ENCODE measurements at places on chromosomes 2 and 18.

DNA sequence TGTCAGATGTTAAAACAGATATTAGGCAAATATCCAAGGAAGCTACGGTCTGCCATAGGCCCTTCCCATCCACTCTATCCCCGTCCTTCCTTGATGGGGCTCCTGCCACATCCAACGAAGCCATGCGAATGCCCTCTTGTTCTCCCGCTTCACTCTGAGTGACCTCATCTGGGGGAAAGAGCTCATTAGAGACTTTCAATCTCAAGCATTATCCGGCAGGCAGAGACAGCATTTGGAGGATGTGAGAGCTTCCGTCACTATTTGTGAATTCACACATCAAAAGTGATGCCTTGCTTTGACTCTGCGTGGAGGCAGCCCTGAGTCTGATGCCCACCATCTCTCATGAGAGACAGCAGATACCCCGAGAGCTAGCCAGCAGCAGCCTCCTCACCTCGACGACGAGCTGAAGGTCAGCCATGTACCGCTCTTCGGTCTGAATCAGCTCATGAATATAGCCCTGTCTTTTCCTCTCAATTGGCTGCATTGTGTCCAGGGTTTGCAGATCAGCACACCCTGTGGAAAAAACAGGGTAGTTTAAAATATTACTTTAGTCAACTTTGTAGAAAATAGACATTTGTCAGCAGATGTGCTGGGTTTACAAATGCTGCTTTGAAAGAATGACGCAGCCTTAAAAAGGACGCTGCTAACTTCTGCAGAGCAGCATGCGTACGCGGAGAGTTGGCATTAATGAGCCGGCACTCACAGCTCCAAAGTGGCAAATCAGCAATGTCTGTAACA is 45.9 kb downstream of the FAM228A start:
- no peak for DNase-seq

DNA sequence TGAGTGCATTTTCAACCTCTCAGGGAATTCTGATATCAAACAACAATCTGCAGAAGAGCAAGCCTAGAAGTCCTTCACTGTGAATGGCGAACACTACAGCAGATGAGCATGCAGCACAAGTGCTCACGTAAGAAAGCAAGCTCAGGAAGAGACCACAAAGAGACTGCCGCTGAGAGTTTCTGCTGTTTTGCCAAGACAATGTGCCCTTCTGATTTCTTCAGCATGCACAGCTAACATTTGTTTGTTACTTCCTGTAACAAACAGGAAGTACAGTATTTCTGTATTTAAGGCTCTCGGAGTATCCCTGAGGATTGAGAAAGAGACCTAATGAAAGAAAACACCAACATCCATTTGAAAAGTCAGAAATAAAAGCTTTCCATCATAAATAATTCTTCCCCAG is 45.9 kb downstream of the MBOAT2 start:
- DNase-seq: no peak

GRCh38 chr18:37375181-37375580 is 190.4 kb downstream of the CELF4 start:
- DNase-seq: no peak

DNA sequence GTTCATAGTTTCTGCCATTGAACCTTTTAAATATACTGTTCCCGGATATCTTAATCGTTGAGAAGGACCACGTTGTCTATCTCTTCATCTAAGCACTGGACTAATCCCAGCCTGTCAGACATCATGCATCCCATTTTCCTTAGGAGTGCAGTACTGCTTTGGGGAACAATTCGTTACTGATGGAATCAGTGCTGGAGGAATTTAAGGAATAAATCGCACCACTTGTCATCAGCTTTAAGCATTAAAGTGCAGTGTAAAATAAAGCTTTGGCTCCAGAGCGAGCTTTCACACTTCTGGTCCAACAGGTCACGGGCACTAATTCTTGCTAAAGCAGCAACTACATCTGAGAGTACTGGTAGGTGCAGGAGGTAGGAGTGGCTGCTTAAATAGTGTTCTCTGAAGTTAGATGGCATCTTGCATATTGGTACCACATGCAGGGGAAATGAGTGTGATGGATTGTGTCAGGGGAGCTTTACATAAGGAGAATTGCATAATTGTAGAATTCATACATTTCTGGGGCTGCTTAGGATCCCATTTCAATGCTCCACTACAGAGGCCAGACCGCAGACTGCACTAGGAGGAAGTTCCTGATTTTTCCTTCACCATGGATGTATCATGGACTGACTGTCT is 105.7 kb upstream of the RASGRP3 start:
- DNase-seq: no peak

- no peak for DNase-seq
These were observed 390.1 kb upstream of the TRIB2 start for GRCh38 chr2:12326449-12327190.

GRCh38 chr2:190355968-190356644 is 12.7 kb downstream of the INPP1 start:
- DNase-seq: no peak

DNA sequence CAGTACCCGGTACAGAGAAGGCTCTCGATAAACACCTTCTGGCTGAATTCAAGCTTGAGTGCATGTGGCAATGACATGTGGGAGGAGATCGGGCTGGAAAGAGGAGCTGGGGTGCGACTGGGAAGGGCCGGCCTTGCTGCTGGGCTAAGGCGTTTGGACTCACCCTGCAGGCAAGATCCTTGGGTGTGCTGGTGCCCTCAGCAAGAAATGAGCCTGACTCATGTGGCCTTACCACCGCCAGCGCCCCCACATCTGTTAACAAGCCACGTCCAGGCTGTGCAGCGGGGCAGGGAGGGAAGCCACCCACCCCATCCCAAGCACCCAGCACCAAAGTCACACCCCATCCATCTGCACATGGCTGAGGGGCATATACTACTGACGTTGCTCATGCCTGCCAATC is 1.3 kb downstream of the HS1BP3 start:
- no peak for DNase-seq

GRCh38 chr2:23027396-23027795 is 357.6 kb upstream of the KLHL29 start:
- DNase-seq: no peak

GRCh38 chr2:67565761-67566160 is 168.6 kb downstream of the ETAA1 start:
- no peak for DNase-seq

DNA sequence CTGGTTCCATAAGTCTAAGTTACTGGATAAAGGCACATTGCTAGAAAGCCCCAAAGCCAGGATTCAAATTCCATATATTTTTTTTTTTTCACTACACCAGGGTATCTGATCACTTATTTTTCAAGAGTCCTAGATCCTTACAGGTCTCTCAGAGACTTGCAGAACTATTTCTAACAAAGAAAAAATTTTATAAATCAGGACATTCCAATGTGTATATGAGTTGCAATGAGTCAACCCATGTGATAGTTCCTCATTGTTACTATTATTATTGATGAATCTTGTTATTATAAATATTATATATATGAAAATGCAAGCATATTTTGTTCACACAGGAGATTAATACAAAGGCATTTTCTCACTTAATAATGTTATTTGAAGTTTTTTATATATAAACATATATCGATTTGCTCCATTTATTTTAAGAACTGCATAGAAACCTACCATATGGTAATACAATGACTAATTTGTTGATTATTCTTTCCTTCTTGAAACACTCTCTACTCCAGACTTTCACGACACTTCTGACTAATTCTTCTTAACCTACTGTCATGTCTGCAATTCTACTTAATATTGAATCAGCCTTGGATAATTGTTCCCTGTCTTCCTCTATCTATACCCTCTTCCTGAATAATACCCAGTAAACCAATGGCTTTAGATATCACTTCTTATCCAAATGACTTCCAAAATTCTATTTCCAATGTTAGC is 968.4 kb upstream of the NRXN1 start:
- DNase-seq: no peak

- no peak for DNase-seq
These were observed 10.9 kb upstream of the PEX13 start for GRCh38 chr2:61006486-61007105.

GRCh38 chr18:50720325-50720674 is 99.5 kb downstream of the MRO start:
- DNase-seq: no peak

DNA sequence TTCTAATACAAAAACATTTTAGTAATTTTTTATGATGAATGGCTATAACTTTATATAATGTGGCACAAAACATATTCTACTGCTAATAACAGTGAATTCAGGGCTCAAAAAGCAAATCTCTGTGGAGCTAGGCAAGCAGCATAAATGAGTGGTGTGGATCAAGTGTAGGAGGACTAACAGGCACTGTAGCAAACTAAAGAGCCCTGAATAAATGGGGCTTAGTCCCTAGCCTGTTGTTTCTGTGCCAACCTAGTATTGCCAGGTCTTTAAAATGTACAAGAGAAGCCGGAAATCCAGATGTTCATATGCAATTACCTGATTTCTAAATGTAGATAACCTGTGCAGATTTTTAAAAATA is 18.5 kb downstream of the REL start:
- DNase-seq: no peak

DNA sequence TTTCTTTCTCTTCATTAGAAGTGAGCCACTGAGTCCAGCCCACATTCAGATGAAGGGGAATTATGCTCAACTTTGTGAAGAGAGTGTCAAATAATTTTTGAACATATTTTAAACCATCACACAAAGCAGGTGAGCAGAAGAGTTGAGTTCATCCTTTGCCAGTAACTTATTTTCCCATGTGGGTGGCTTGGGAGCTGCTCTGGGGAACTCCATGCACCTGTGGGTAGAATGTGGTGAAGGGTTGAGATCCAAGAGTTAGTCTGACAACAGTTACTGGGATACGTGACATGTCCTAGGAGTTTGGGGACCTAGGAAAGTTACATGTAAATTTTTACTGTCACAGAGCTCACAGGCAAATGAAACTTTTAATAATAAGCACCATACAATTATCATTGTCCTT is 21.6 kb downstream of the MAPK4 start:
- no peak for DNase-seq

DNA sequence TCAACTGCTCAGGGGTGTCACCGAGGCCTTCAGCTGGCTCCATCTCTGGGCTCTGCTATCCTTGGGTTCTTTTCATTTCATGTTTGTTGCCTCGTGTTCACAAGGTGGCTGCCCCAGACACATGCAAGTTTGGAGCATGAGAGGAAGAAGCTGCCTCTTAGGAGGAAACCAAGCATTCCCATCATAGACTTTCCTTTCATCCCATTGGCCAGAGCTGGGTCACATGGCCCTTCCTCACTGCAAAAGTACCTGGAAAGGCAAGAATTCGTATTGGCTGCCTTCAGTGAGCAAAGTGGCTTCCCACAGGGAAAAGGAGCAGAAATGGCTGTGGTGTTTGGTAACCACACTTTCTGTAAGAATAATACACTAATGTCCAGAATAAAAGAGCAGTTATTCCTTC is 155.7 kb upstream of the RAB12 start:
- DNase-seq: no peak

Measured in hepatic stellate cell (primary cell).